ENCODE measurements at places on chromosomes 13 and 19.

GRCh38 chr19:43570174-43570791 is 5.0 kb downstream of the XRCC1 start:
- DNase-seq = no peak

DNA sequence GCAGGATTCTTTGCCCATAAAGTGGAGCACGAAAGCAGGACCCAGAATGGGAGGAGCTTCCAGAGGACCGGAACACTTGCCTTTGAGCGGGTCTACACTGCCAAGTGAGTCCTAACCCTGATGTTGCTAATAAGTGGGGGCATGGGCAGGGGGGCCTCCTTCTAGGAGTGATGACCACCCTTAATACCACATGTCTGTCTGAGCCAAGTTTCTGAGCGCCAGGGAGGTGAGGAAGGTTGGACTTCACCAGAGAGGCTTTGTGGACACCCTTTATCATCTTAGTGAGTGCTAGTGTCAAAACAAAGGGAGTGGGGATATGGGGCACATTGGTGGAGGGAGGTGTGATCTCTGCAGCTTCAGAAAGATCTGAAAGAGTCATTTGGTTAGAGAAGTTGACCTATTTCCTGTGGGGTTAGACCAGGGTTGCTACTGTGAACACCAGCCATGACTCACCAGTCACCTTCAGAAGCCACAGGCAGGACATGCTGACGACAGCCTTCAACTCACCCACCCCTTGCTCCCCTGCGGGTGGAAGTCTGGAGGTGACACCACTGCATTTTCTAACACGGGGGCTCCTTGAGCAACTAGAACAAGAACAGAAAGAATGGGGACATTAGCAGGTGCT is 8.8 kb downstream of the ALOX5AP start:
- no peak for DNase-seq

GRCh38 chr13:47027780-47028437 is 131.1 kb upstream of the HTR2A start:
- no peak for DNase-seq

- no peak for DNase-seq
Observed at GRCh38 chr13:90640976-90641375, 706.5 kb upstream of the MIR17HG start.

DNA sequence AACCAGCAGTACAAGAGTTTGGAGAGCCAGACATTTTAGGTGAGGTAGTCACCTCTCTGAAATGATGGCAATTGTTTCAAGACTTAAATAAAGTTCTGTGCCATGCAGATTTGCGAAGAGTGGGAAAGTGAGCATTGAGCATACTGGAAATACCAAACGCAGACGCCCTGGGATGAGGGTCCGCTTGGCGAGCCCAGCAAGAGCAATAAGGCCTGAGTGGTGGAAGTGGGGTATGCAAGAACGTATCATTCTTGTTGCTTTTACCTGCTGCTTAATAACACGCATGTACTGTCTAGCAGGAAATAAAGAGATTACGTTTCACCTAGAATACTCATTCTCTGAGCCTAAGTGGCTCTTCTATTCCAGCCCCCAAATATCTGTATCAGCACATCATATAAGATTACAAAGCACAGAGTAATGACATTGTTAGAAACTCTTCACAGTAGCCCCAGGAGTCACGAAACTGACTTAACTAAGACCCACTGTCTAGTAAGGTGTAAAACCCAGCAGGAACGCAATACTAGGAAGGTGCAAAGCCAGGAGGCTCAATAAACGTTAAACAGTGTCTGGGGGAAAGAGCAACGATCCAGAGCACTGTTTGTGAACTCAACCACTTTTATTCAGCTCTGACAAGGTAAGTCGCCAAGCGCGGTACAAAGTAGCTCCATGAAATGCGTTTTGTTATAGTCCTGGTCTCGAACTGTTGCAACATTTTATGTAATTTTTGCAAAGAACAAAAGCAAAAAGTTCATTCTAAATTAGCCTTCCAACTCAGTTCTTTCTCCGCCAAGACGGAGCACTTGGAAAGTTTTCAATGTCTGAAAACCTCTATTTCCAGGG is 1.2 kb downstream of the RCBTB2 start:
- DNase-seq = no peak

DNA sequence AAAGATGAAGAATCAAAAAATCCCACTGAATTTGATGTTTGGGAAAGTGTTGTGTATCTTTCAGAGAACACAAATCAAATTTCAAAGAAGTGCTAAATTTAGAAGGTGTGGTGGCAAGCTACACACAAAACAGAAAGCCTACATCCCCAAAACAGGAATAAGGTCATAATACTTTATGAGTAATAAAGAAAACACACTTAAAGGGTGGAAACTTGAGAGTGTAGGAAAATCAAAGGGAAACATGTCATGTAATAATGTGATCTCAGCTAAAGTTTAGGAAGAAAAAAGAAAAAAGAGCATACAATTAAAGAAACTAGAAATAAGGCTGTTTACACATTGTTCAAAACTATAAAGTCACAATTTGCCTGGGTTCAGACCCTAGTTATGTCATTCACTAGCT is 668.7 kb downstream of the PCDH17 start:
- no peak for DNase-seq

- no peak for DNase-seq
Observed at GRCh38 chr19:42052241-42052863, 17.7 kb downstream of the GRIK5 start.

- no peak for DNase-seq
Observed at GRCh38 chr19:10214784-10215183, 16.3 kb downstream of the S1PR2 start.

GRCh38 chr13:21420706-21421105 is 38.4 kb downstream of the ZDHHC20 start:
- DNase-seq = no peak

GRCh38 chr13:85567909-85568308 is 231.3 kb downstream of the SLITRK6 start:
- DNase-seq = no peak

DNA sequence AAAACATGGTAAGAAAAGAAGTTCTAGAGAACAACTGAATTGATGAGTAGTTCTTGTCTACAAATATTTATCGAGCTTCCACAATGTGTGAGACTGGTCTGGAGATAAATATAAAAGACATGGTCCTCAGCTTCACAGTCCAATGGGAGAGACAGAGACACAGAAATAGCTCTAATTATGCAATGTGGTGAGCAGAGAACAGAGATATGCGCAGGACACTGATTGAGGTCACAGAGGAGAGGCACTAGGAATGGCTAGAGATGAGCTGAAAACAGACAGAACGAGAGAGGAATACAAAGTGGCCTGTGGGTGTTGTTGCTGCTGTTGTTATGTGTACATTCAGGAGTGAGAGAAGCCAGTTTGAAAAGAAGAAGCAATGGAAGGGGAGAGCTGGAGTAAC is 53.2 kb downstream of the GPALPP1 start:
- no peak for DNase-seq

- no peak for DNase-seq
Observed at GRCh38 chr13:72960541-72960940, 98.3 kb upstream of the KLF5 start.

DNA sequence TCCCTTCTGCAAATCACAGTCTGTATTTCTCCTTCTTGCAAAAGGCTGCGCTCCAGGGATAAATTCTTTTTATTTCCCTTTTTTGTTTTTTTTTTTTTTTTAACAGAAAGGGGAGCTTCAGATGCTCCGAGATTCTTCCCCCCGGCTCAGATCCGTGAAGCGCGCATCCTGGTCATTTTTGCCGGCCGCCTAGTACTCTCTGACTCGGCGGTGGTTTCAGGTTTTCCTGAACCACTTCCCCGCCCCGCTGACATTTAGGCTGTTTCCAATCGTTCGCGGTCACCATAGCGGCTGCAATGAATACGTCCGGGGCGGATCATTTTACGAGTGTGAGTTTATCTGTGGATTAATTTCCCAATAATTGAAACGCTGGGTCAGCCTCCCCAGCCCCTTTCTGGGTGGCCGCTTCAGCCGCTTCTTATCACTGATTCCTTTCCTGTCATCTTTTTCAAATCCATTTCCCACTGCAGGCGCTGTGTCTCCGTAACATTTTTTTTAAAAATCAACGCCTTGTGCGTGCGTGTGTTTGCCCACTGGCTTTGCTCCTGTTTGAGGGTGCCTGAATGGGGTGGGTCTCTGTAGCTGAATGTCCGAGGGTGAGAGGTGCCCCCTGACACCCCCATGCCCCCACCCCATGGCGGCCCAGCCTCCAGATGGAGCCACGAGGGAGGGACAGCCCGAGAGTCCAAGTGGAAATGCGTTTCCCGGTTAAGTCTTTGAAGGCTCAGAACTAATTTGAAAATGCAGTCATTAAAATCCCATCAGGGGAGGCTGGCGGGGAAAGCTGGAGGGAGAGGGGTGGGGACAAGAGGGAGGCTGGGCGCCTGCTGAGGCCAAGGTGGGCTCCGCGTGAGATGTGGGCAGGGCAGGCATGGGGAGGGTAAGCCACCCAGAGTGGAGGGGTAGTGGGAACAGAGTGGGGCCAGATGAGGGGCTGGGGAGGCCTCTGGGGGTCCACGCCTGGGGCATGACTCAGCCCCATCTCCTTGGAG is 10.6 kb downstream of the ONECUT3 start:
- no peak for DNase-seq

- DNase-seq = no peak
Observed at GRCh38 chr13:23833733-23834611, 55.2 kb downstream of the MIPEP start.

- DNase-seq = no peak
Observed at GRCh38 chr13:97301382-97302095, 79.4 kb downstream of the MBNL2 start.

DNA sequence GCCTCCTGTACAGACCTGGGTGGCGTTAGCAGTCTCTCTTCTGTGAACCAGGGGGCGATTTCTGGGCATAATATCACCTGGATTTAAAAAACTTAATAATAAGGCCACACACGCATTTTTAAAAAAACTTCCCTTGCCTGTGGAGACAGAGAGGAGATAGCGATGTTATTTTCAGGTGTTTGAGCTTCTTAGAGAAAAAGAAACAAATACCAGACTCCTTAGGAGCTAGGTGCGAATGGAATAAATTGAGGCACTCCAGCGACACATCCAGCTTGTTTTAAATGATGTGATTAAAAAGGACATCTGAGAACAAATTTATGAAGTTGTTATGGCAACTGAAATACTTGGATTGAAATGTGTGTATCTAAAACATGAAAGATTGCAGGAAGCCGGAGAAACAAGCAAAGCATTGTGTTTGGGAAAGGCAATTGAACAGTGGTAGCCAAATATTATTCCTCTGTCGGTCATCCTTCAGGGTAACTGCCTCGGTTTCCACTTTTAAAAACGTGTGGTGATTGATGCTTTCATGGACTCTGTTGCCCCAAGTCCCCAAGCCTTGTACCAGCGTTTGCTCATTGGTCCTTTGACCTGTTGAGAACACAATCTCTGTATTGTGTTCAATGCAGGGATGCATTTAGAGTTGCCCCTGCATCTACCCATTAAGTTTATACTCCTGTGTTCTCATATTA is 158.7 kb downstream of the TM9SF2 start:
- DNase-seq = no peak

DNA sequence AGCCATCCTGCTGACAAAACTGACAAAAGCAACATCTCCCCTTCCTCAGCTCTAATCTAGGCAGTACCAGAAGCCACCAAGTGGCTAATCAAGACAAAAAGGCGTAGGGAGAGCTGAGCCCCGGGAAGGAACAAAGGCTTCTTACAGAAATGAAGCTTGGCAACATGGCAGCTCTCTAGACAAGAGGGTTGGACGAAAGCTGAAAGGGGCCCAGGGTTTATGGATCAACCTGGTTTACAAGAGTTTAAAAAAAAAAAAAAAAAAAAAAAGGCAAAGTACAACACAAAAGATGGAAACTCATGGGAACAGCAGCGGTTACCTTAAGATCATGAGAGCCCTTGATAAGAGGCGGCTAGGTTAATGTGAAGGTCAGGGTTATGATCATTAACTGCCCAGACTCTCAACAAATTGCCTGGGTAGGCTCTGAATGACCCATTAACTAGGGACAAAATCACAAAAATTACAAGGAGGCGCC is 14.0 kb downstream of the ZC3H4 start:
- no peak for DNase-seq

- no peak for DNase-seq
Observed at GRCh38 chr13:33287142-33287882, 1.8 kb upstream of the STARD13 start.

- DNase-seq = no peak
Observed at GRCh38 chr13:98429081-98429480, 147.8 kb downstream of the STK24 start.

- DNase-seq = no peak
Observed at GRCh38 chr13:110716247-110716515, 2.7 kb downstream of the ING1 start.

- DNase-seq = no peak
Observed at GRCh38 chr13:33257841-33258807, 27.4 kb downstream of the STARD13 start.

DNA sequence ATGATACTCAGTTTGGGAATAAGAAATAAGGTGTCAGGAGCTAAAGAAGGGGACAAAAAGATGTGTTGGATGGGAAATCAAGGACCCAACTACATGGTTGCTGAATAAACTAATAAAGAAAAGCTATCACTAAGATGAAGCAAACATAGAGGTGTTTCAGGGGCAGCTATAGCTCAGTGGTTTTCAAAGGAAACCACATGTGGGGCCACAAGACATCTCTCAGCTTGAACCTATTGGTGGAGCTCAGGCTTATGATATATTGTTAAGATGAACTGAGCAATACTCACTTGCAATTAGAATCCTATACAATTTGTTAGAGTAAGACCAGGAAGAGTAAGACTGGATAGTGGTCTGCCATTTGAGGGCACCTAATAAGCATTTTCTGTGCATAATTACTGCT is 45.1 kb upstream of the SPRY2 start:
- DNase-seq = no peak

DNA sequence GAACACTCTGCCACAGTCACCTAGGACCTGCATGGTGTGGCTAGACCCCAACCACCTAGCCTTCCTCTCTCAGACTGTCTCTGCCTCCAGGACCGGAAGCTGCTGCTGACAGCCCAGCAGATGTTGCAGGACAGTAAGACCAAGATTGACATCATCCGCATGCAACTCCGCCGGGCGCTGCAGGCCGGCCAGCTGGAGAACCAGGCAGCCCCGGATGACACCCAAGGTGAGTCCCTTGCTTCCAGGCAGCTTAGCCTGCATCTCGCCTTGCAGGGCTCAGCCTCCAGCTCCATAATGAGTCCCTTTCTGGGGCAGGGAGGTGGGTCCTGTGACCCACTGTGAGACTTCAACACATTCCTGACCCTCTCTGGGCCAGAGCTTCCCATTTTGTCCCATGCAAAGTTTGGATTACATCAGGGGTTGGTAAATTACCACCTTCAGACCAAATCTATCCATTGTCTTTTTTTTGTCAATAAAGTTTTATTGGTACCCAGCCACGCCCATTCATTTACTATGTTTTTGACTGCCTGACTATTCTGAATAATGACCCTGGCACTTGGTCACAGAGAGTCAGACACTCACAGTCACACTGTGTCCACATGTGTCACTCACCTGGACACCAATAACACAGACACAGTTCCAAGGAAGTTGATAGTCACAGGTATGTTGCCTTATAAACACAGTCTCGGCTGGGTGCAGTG is 13.4 kb downstream of the PKN1 start:
- DNase-seq = no peak

DNA sequence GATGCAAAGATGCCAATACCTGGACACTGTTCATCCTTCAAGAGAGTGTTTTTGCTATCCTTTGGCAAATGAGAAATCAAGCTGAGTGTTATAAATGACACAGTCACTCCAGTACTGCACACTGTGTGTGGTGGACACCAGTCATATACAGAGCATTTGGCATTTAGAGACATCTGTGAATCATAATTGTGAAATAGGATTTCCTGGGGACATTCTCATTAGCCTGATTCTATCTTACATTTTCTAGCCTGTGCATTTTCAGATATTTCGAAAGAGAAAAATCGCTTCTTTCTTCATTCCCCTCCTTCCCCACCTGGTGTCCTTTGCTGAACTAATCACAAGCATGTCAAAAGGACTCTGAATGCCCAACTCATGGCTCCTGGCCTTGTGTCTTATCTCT is 781.0 kb upstream of the ARGLU1 start:
- DNase-seq = no peak
